Spleen (tissue), 13 donors: ENCODE measurements at places on chromosomes 16 and 17. TPM values are rescaled to one million over a fixed set of nuclear protein-coding genes. Genes with fewer than 3 reads are reported as not detected.

GRCh38 chr16:79264237-79265109 is 336.1 kb downstream of the MAF start:
- DNase-seq = no peak

DNA sequence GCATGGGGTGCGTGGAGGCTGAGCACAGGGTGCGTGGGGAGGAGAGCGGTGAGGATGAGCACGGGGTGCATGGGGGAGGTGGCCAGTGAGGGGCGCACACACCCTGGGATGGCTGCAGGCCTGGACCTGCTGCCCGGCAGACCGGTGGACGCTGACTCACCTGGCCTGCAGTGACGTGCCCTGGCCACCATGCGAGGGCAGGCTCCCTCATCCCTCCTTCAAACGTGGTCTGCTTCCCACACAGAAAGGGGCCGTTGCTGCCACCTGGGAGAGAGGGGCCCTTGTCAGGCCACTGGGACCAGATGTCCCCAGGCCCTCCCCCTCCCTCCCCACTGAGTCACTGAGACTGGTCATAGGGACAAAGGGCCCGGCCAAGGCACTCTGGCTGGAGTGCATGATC is 20.1 kb upstream of the APRT start:
- no peak for DNase-seq

DNA sequence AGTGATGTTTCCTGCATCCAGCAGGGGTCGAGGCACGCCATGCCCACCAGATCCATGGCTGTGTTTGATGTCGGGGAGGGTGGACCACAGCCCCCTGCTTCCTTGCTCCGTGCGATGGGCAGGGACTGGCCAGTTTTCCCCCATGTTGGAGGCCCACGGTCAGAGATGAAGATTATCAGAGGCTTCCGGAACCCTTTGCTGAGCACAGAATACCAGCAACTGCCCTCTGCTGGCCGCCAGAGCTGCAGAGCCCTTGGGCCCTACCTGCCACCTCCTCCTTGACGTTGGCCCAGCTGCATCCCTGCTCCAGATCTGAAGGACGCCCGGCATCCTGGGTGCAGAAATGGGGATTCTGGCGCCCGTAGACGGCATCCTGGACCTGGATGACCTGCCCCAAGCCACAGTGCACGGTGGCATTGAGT is 23.7 kb upstream of the BCO1 start:
- no peak for DNase-seq

DNA sequence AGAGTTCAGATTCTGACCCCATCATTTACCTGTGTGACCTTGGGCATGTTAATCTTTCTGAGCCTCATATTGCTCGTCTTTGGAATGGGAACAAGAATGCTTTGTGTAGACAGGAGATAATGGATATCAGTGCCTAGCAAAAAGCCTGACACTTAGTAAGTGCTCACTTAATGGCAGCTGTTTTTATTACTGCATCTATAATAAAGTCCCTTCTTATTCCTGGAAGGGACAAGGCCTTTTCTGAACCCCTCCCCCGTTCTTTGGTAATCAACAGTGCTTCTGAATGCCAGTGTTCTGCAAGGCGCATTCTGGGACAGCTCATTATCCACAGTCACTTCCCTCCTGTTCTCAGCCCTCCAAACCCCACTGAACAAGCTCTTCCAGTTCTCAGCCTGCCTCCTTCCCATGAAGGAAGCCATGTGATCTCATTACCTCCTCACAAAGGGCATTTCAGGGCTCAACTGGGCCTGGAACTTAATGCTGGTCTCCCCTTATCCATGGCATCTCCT is 25.1 kb upstream of the SUPT4H1 start:
- DNase-seq = no peak

GRCh38 chr16:9351440-9351839 is 260.0 kb downstream of the HAPSTR1 start:
- no peak for DNase-seq

Gene EPN3
- total RNA-seq = not detected

Gene SPATA22
- not detected for total RNA-seq
